ENCODE measurements at places on chromosomes 1 and 21. TPM values are rescaled to one million over a fixed set of nuclear protein-coding genes. Genes with fewer than 3 reads are reported as not detected.

FRRS1 gene
- total RNA-seq: 1.1 TPM

DIRAS3 gene
- 0.85 TPM for total RNA-seq

PLCH2 gene
- total RNA-seq: under 0.01 TPM

IFNLR1 gene
- total RNA-seq: 0.05 TPM

NBPF6 gene
- not detected for total RNA-seq

GJB3 gene
- 0.05 TPM for total RNA-seq

TEX38 gene
- total RNA-seq: not detected

TRIM17 gene
- total RNA-seq: not detected

MRAP gene
- total RNA-seq: not detected

ECE1 gene
- 442 TPM for total RNA-seq

NCAM2 gene
- 0.42 TPM for total RNA-seq

GJC2 gene
- 5.0 TPM for total RNA-seq

INPP5B gene
- total RNA-seq: 21.3 TPM

PARS2 gene
- 4.8 TPM for total RNA-seq

SRGAP2B gene
- 142 TPM for total RNA-seq

PLA2G4A gene
- 25.9 TPM for total RNA-seq

NBPF10 gene
- total RNA-seq: 0.28 TPM

CD244 gene
- 0.14 TPM for total RNA-seq

ADIPOR1 gene
- total RNA-seq: 134 TPM

FLG gene
- total RNA-seq: under 0.01 TPM

S100A3 gene
- 1.3 TPM for total RNA-seq

MFSD2A gene
- not detected for total RNA-seq

KDF1 gene
- not detected for total RNA-seq

SUSD4 gene
- total RNA-seq: 0.05 TPM

USH2A gene
- not detected for total RNA-seq

FCRL1 gene
- not detected for total RNA-seq

ZNF436 gene
- 37.6 TPM for total RNA-seq

MTARC1 gene
- total RNA-seq: 1.9 TPM

LDLRAD2 gene
- 0.17 TPM for total RNA-seq

SEC16B gene
- 4.4 TPM for total RNA-seq

HSD3B2 gene
- total RNA-seq: not detected

RNU1-4 gene
- under 0.01 TPM for total RNA-seq

TTC24 gene
- total RNA-seq: not detected

C1orf74 gene
- 2.2 TPM for total RNA-seq

ADAMTSL4 gene
- 0.17 TPM for total RNA-seq

C1orf159 gene
- 11.7 TPM for total RNA-seq

FALEC gene
- total RNA-seq: not detected

SLC35F3 gene
- under 0.01 TPM for total RNA-seq

NAV1 gene
- 27.0 TPM for total RNA-seq

AGT gene
- under 0.01 TPM for total RNA-seq
